ENCODE measurements at places on chromosomes 1 and 21. TPM values are rescaled to one million over a fixed set of nuclear protein-coding genes. Genes with fewer than 3 reads are reported as not detected.

- H3K4me1 ChIP-seq = no peaks in the 10 kb centered on the region
- H3K27me3 ChIP-seq = 0 out of 2 replicates have a peak, but pooled peaks cover 6% of the 10 kb centered on the region
- no peak overlapping the region for H3K27ac ChIP-seq
- H3K36me3 ChIP-seq = no peaks in the 10 kb centered on the region
- no peak overlapping the region for H3K4me3 ChIP-seq
- DNase-seq = no peak
Observed at GRCh38 chr1:13585612-13585991, 2.0 kb downstream of the PDPN start.

- H3K4me3 ChIP-seq = no peak overlapping the region
- H3K27me3 ChIP-seq = 0 out of 2 replicates have a peak, but pooled peaks cover 4% of the 10 kb centered on the region
- no peak for DNase-seq
- no peaks in the 10 kb centered on the region for H3K36me3 ChIP-seq
Observed at GRCh38 chr21:42025376-42026081, 15.4 kb upstream of the ZBTB21 start.

GRCh38 chr1:237685551-237685950 is 205.2 kb downstream of the ZP4 start:
- no peak overlapping the region for H3K4me3 ChIP-seq
- no peak for DNase-seq
- no peaks in the 10 kb centered on the region for H3K4me1 ChIP-seq
- no peaks in the 10 kb centered on the region for H3K36me3 ChIP-seq

- no peak for DNase-seq
- no peaks in the 10 kb centered on the region for H3K36me3 ChIP-seq
- no peak overlapping the region for H3K4me3 ChIP-seq
- H3K4me1 ChIP-seq = peaks cover 35% of the 10 kb centered on the region
- H3K27ac ChIP-seq = no peak overlapping the region
- H3K27me3 ChIP-seq = no peaks in the 10 kb centered on the region
Observed at GRCh38 chr1:24393892-24394291, 19.7 kb downstream of the STPG1 start.

DNA sequence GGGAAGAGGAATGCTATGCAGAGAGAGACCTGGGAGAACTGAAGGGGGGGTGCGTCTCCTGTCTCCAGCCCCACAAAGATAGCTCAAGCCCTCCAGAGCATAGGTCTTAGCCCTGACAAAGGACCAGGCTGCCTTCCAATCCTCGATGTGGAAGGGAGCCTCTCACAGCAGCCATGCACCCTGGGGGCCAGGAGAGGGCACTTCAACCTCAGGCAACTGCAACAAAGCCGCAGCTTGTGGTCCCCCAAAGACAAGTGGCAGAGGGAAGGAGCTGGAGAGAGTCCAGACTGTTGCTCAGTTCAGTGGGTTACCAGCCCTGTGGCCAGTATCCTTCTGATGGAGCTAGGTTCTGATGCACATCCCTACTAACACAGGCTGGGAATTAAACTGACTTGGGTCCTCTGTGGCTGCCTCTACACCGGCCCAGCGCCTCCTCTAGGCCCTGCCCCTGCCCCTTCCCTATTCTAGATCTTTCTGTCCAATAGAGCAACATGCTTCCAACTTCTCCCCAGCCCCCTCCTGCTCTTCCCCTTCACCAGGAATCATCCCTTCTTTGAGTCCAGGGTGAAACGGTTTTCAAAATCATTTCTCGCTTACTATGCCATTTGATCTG is 100.7 kb upstream of the SPATA6 start:
- peaks cover 40% of the 10 kb centered on the region for H3K27me3 ChIP-seq
- H3K4me1 ChIP-seq = no peaks in the 10 kb centered on the region
- peak; percentile 35 for DNase-seq
- H3K36me3 ChIP-seq = no peaks in the 10 kb centered on the region
- no peak overlapping the region for H3K27ac ChIP-seq

The PLA2G2D gene
- total RNA-seq = not detected

DNA sequence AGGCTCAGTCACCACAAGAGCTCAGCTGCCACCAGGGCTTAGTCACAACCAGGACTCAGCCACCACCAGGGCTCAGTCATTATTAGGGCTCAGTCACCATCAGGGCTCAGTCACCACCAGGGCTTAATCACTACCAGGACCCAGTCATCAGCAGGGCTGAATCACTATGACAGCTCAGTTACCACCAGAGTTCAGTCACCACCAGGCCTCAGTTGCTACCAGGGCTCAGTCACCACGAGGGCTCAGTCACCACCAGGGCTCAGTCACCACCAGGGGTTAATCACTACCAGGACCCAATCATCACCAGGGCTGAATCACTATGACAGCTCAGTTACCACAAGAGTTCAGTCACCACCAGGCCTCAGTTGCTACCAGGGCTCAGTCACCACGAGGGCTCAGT is 196.2 kb downstream of the NPHP4 start:
- no peaks in the 10 kb centered on the region for H3K4me1 ChIP-seq
- no peak overlapping the region for H3K4me3 ChIP-seq
- DNase-seq = no peak
- no peaks in the 10 kb centered on the region for H3K36me3 ChIP-seq
- H3K27me3 ChIP-seq = peaks cover 42% of the 10 kb centered on the region

GRCh38 chr1:61132645-61133334 is 50.4 kb downstream of the NFIA start:
- no peaks in the 10 kb centered on the region for H3K36me3 ChIP-seq
- no peak overlapping the region for H3K27ac ChIP-seq
- H3K4me3 ChIP-seq = no peak overlapping the region
- H3K4me1 ChIP-seq = no peaks in the 10 kb centered on the region
- DNase-seq = no peak

DNA sequence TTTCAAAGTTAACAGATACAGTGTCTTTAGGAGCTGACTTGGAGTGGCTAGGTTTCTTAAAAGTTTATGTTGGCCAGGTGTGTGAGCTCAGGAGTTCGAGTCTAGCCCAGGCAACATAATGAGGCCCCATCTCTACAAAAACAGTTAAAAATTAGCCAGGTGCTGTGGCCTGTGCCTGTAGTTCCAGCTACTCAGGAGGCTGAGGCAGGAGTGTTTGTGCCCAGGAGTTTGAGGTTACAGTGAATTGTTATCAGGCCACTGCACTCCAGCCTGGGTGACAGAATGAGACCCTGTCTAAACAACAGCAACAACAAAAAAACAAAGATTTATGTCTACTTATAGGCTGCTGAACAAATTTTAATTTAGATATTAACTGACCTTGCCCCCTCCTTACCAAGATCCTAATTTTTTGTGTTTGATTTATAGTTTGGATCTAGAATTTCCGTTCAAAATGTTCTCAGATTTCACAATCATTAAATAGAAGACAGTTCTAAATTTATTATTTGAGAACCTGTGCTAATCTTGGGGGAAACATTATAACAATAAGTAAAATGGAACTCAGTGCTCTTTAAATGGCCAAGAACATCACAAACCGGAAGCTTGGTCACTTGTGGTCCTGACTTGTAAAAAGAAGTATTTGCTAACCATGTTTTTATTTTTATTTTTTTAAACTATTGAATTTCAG is 67.8 kb downstream of the POU2F1 start:
- no peak for DNase-seq
- no peaks in the 10 kb centered on the region for H3K27me3 ChIP-seq
- H3K27ac ChIP-seq = no peak overlapping the region
- H3K4me1 ChIP-seq = no peaks in the 10 kb centered on the region
- no peak overlapping the region for H3K4me3 ChIP-seq
- no peaks in the 10 kb centered on the region for H3K36me3 ChIP-seq

The PTGFR gene
- total RNA-seq = not detected

The CLCA4 gene
- not detected for total RNA-seq

- no peaks in the 10 kb centered on the region for H3K27me3 ChIP-seq
- no peak overlapping the region for H3K27ac ChIP-seq
- no peak overlapping the region for H3K4me3 ChIP-seq
- no peaks in the 10 kb centered on the region for H3K36me3 ChIP-seq
- no peaks in the 10 kb centered on the region for H3K4me1 ChIP-seq
- no peak for DNase-seq
Observed at GRCh38 chr1:176863613-176864012, 300.9 kb downstream of the ASTN1 start.

GRCh38 chr1:212355230-212355969 is 59.3 kb downstream of the PACC1 start:
- H3K27me3 ChIP-seq = no peaks in the 10 kb centered on the region
- no peak overlapping the region for H3K4me3 ChIP-seq
- H3K27ac ChIP-seq = no peak overlapping the region
- no peak for DNase-seq
- no peaks in the 10 kb centered on the region for H3K4me1 ChIP-seq

GRCh38 chr1:31739346-31739745 is 24.8 kb downstream of the ADGRB2 start:
- H3K4me3 ChIP-seq = 0 out of 2 replicates have a peak overlapping the region, but pooled peaks have one; percentile 9
- H3K36me3 ChIP-seq = no peaks in the 10 kb centered on the region
- no peak overlapping the region for H3K27ac ChIP-seq
- peak; percentile 33 for DNase-seq
- no peaks in the 10 kb centered on the region for H3K27me3 ChIP-seq

The INAVA gene
- total RNA-seq = 18.8 TPM

The NCMAP gene
- 0.84 TPM for total RNA-seq

The CLCA1 gene
- total RNA-seq = 0.12 TPM

GRCh38 chr1:40758578-40759343 is 24.8 kb upstream of the KCNQ4 start:
- no peak overlapping the region for H3K4me3 ChIP-seq
- peaks cover 15% of the 10 kb centered on the region for H3K36me3 ChIP-seq
- H3K27ac ChIP-seq = no peak overlapping the region
- no peaks in the 10 kb centered on the region for H3K27me3 ChIP-seq
- H3K4me1 ChIP-seq = no peaks in the 10 kb centered on the region

DNA sequence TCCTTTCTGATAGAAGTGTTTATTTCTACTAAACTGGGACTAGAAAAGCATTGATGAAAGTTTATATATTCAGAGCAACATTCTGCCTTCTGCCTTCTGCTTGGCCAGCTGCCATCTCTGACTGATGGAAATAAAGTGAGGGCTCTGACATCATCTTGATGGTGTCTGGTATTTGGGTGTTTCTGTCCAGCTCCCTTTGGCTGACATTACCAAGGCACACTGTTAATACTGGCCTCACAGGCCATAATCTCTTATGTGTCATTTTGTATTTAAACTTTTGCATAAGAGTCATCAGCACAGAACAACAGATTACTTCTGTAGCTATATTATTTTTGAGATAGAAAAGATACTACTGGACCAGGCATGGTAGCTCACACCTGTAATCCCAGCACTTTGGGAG is 216.9 kb downstream of the RYR2 start:
- DNase-seq = no peak
- H3K4me1 ChIP-seq = no peaks in the 10 kb centered on the region
- H3K27ac ChIP-seq = no peak overlapping the region

- no peak overlapping the region for H3K27ac ChIP-seq
- no peaks in the 10 kb centered on the region for H3K27me3 ChIP-seq
- H3K36me3 ChIP-seq = no peaks in the 10 kb centered on the region
- no peak overlapping the region for H3K4me3 ChIP-seq
- no peak for DNase-seq
- no peaks in the 10 kb centered on the region for H3K4me1 ChIP-seq
Observed at GRCh38 chr1:224662870-224663269, 46.8 kb downstream of the CNIH3 start.

The SYTL1 gene
- 75.9 TPM for total RNA-seq

- no peak for DNase-seq
- H3K27me3 ChIP-seq = no peaks in the 10 kb centered on the region
- no peak overlapping the region for H3K4me3 ChIP-seq
- H3K36me3 ChIP-seq = no peaks in the 10 kb centered on the region
- H3K27ac ChIP-seq = no peak overlapping the region
- H3K4me1 ChIP-seq = peaks cover 26% of the 10 kb centered on the region
Observed at GRCh38 chr1:1281533-1282321, 1.5 kb downstream of the SCNN1D start.

DNA sequence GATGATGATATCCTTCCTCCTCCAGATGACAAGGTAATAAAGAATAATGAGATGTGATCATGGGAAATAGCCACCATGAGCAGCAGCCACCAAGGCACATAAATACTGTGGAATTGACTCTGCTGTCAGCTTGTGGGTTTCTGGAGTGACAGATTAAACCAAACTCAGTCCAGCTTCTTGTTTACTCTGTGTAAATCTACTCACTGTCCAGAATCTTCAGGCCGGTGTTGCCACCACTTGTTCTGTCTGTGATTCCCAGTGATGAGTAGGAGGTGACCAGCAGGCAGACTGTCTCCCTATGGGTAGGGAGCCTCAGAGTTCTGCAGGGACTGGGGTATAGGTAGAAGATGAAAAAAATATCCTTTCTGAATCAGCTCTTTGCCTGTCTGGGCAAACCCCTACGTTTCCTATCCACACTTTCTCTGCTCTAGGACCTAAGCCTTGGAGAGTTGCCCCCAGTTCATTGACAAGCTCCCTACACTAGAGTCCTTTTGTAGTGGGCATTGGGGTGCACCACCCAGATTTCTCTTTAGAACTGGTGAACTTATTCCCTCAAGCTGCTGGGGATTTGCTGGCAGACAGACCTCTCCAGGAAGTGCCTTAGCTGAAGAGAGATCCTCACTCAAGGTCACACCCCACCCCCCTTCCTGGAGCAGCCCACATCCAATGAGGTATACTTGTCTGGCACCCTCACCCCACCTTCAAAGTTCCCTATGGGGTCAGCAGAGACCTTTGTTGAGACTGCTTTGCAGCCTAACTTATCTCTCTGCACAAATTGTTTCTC is 47.6 kb downstream of the ATP1A1 start:
- H3K4me1 ChIP-seq = peaks cover 8% of the 10 kb centered on the region
- no peak overlapping the region for H3K27ac ChIP-seq
- H3K36me3 ChIP-seq = no peaks in the 10 kb centered on the region
- no peak for DNase-seq
- H3K4me3 ChIP-seq = no peak overlapping the region
- H3K27me3 ChIP-seq = no peaks in the 10 kb centered on the region

DNA sequence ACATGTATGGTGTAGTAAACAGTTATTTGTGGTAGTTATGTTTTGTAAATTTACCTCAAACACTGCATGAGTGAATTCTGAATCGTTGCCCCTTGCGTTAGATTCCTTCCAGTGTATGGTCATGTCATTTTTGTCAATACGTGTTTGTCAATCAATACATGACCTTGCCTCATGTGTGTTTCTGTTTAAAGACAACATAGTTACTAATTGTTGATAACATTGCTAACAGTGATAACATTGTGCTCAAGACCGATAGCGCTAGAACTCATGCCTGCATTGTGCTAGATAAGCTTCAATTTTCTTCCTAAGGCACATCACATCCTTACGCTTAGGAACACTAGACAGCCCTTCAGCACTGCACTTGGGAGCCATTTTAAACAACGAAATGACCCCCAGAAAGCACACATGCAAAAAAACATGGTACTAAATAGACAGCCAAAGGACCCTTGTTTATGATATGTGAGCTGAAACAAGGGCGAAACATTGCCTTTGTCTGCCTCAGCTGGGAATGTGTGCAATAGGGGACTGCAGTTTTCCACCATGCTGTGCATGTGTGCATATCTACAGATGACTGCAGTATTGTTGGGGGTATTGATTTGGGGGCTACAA is 37.3 kb downstream of the MRPS6 start:
- H3K27ac ChIP-seq = no peak overlapping the region
- H3K36me3 ChIP-seq = no peaks in the 10 kb centered on the region
- no peak for DNase-seq
- no peaks in the 10 kb centered on the region for H3K4me1 ChIP-seq

GRCh38 chr1:56780128-56780750 is 39.0 kb downstream of the FYB2 start:
- no peaks in the 10 kb centered on the region for H3K36me3 ChIP-seq
- DNase-seq = no peak
- H3K27ac ChIP-seq = no peak overlapping the region
- H3K27me3 ChIP-seq = peaks cover 7% of the 10 kb centered on the region
- H3K4me3 ChIP-seq = no peak overlapping the region
- H3K4me1 ChIP-seq = no peaks in the 10 kb centered on the region
